ENCODE measurements at places on chromosomes 5 and 9. TPM values are rescaled to one million over a fixed set of nuclear protein-coding genes. Genes with fewer than 3 reads are reported as not detected.

The AGXT2 gene
- not detected for total RNA-seq

The ACOT12 gene
- total RNA-seq, result not detected

The ARL14EPL gene
- not detected for total RNA-seq

The BICD2 gene
- total RNA-seq, result 39.5 TPM

DNA sequence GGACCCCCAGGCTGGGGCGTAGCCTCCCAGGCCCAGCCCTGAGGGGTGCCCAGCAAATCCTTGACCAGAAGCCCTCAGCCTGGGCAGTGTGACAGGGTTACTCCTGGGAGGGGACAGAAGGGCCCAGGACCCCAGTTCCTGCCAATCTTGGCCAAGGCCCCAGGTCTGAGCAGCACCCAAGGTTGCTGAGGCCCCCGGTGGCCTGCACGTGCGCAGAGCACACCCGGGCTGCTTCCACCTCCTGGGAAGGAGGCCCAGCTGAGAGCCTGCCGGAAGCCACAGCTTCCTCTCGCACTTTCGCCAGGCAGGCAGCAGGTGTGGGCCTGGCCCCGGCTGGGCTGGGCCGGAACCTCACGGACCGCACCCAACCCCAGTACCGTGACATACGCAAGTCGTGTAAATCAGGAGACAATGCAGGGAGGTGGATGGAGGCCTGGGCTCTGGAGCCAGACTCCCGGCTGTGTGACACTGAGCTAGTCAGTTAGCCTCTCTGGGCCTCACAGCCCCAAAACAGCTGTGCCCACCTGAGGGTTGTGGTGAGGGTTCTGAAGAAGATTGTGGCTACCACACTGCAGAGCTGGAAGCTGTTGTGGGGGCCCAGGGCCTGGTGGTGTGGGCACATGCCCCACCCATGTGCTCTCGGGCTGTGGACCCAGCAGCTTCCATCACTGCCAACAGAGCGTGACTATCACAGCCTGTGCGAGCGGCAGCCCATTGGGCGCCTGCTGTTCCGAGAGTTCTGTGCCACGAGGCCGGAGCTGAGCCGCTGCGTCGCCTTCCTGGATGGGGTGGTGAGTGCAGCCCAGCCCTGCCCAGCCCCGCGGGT, 5.1 kb downstream of the GRK6 start:
- peak; percentile 93 for DNase-seq

DNA sequence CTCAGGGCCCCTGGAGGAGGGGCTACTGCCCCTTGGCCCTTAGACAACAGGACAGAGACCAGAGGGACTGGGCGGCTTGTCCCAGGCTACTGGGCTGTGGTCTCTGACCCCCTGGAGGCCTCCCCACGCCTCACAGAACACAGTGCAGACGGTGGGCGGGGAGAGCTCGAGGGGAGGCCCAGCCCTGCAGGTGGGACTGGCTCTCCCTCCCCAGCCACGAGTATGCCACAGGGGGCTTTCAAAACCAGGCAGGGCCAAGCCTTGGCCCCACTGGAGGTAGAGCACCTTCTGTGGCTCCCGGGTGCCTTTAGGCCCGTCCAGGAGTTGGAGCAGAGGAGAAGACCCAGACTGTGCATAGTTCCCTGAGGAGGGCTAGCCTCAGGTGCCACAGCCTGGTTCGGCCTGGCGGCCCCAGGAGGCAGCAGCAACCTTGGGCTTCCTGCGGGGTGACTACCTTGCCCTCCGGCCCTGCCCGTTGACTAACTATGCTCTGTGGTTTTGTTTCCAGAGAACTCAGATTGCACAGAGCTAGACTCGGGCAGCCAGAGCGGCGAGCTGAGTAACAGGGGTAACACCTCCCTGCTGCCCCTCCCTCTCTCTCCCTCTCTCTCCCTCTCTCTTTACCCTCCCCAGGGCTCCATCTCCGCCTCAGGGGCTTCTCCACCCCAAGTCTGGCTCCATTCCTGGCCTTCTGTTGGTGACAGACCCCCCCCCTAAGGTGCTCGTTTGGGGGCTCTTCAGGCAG, 15.5 kb downstream of the CARD19 start:
- peak; percentile 87 for DNase-seq

DNA sequence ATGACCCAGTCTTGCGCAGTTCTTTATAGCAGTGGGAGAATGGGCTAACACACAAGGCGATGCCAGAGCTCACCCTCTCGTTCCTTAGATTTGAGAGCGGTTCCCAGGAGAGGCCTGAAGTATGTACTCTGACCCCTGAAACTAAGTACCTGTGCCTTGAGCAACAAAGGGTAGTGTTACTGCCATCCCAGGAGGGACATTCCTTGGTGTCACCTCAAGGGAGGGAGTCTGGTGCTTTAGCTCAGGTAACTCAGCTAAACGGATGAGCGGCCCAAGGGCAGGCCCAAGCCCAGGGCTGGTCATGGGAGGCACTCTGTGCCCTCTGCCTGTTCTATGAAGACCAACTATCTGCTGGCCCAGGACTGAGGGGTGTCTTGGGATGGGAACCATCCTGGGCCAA, 20.2 kb downstream of the KYAT1 start:
- DNase-seq, result no peak

DNA sequence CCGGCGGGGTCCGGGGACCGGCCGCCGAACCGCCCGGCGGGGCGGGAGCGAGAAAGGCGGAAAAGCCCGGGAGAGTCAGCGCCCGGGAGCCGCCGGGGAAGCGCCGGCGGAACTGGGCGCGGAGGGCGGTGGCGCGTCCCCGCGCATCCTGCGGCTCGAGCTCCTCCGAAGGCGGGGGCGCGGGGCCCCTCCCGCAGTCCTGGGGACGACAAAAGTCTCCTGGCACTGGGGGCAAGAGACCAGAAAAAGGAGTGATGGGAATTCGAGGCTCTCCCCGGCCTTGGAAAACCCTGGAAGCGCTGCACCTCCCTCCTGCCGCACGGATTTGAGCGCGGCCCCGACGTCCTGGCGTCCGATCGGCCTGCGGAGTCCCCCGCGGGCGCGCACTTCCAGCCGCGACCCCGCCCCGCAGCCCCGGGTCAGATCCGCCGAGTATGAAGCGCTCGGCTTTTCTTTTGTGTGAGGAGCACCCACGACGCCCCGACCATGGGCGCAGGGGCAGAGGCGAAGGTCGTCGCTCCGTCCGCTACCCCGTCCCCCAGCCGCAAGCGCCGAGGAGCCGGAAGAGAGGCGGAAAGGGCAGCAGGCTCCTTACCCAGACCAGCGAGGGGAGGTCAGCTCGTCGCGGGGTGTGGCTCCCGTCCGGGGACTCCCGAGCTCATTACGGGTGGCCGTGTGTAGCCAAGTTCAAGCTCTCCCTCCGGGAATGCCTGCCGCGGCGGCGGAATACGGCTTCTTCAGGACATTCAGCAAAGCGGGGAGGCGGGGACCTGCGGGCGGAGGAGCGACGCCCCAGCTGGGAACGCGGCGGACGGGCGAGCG, at the start of gene EPB41L4A:
Gene EPB41L4A, minus strand, starts transcription at position 114 of the 822 bp plus-strand sequence. CDS start 238 bp downstream, outside the sequence.
- peak; percentile 81 for DNase-seq

DNA sequence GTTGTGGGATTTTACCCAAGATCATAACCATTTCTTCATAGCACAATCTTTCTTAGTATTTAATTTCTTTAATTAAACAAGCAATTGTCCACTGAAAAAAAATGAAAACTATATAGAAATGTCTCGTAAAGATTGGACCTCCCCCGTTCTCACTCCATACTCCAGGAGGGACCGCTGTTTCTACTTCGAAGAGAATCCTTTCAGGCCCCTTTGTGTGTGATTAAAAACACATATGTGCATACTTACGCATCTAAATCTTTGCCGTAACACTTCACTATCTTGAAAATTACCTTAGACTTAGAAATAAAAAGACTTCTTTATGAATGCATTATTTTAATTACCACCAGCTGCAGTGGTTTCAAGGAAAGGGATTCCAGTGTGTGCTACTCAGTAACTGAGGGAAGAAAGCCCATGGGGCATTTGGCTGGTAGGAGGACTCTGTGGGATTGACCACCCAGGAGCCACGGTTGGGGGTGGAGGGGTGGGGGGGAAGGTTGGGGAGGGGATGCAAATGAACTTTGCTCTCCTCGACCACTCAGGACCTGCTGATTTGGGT, 209.1 kb downstream of the FAM114A2 start:
- DNase-seq, result no peak

GRCh38 chr5:120499876-120500563, 35.9 kb downstream of the PRR16 start:
- DNase-seq, result no peak

DNA sequence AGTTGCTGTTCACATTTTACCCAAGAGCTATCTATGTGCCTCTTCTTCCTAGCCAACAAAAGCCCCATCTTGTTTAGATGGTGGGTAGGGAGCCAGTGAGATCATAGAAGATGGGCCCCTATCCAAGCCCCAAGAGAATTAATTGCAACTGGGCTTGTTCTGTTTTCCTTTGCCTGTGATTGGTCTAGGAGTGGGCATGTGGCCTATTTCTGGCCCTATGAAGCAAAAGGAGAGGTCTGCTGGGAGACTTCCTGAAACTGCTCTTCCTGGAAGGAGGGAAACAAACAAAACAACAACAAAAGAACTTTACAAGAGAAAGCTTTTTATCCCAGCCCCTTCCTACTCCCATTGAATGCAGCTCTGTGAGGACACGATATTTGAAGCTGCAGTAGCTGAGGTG, 32.5 kb upstream of the ALDOB start:
- DNase-seq, result no peak
